ENCODE measurements at places on chromosomes 2 and 18. TPM values are rescaled to one million over a fixed set of nuclear protein-coding genes. Genes with fewer than 3 reads are reported as not detected.

DNA sequence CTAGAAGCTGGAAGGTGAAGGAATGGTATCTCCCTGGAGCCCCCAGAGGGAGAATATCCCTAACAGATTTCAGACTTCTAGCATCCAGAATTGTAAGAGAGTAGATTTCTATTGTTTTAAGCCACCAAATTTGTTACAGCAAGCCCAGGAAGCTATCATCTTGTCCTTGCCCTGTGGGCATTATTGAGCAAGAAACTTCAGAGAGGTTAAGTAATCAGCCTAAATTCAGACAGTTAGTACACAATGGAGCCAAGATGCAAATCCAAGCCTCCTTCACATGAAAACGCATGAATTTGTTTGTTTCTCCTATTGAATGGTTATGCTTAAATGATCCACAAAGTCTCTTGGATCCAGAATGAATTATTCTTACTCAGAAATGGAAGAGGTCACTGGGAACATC lies 55.2 kb upstream of the TRIB2 start:
- DNase-seq = no peak

Gene GPAT2
- polyA plus RNA-seq = 8.9 TPM

- DNase-seq = no peak
Measured at GRCh38 chr2:36486521-36487044, 111.4 kb downstream of the FEZ2 start.

DNA sequence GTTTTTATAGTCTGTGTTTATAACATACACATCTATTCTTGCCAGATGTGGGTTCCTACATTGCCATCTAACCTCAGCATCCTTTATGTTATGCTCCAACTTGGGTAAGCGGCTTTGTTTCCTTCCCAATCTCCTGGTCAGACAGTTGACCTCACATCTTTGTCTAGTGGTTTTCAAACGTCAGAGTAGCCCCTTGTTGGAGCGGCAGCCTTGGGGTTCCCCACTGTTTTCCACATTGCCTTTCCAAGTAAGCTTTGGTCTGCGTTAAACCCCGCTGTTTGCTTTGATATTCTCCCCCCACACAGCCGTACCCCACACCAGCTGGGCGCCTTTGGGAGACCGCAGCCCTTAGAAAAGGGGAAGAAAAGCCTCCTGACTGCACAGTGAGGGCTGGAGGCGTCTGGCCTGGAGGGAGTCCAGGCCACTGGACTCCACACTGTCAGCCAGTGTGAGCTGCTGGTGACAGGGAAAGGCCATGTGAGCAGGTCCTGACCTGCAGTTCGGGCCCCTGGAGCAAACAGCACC lies 83.3 kb downstream of the MALT1 start:
- DNase-seq = no peak

GRCh38 chr18:37545461-37546271 lies 19.9 kb downstream of the CELF4 start:
- DNase-seq = no peak

DNA sequence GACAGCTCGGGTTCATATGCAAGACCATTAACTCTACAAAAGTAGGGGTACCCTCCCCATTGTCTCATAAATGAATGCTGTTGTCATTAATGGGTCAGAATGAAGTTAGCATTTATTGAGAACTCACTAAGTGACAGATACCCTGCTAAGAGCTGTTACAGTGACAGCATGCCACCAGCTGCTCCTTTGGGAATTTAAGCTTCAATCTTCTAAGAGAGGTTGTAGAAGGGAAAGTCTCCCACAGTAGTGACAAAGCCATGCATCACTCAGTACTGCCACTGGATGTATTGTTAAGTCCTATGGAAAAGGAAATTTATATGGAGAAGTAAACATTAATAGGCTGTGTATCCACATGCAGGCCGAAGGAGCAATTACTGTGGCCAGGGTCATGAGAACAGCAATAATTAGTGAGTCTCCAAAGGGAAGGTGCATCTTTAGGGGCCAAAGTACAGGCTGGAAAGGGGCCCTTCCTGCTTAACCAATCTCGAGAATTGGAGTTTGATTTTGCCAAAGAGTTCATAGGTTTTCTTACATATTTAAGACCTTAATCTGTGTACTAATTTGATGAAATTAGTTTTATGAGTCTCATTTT lies 64.5 kb upstream of the FAM124B start:
- DNase-seq = no peak

Gene TNP1
- polyA plus RNA-seq = not detected

GRCh38 chr2:130827502-130828251 lies 9.0 kb upstream of the ARHGEF4 start:
- no peak for DNase-seq

- DNase-seq = no peak
Measured at GRCh38 chr18:58800582-58800981, 64.1 kb upstream of the ZNF532 start.

- no peak for DNase-seq
Measured at GRCh38 chr18:56389190-56389589, 249.2 kb downstream of the TXNL1 start.

GRCh38 chr2:16407358-16407757 lies 258.3 kb downstream of the CYRIA start:
- no peak for DNase-seq

DNA sequence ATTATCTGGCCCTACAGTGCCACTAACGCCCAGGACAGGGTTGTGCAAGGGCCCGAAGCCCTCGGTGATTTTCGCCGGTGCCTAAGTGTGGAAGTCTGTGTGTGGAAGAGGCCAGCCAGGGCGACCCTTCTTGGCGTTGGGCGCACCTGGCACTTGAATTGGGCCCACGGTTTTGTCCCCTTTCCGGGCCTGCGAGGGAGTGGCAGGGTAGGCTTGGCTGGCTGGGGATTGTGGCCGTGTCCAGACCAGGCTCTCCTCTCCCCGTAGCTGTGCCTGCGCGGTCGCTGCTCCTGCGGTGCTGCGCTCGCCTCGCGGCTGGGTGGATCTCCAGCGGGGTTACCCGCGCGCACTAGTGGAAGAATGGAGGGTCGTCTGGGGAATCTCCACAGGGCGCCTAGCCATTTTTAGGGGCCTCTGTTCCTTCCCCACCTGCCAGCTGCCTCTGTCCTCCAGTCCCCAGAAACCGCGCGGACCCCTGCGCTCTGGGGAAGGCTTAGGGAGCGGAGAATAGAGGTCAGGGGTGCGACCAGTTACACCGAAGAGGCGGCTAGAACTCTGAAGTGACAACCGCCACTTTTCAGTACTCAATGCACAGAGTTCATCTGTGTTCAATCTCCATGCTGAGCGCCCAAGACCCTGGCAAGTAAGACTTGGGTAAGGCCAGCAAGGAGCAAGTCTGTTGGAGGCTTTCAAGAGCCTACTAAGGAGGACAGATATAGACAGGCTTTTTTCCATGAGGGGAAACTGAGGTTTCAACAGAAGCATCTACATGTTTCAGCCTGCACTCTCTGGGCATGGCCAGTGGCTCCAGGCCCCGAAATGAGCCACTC lies 16.0 kb downstream of the EVX2 start:
- no peak for DNase-seq

DNA sequence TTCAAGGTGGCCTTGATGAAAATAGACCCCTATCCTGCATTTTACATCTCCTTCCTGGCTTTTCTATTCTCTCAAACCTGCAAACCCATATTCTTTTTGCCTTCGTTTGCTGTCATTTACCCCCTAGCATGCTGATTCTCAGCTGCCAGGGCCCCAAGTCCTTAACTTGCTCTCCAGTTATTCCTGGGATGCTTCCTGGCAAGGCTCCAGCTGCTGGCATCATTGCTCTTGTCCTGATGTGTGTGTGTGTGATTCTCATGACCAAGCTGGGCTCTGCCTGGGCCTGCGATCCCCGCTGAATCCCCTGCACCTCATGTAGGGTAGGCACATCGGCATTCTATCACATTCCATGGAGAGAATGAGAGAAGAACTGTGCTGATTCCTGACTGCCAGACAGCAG lies 11.9 kb downstream of the NPAS2 start:
- no peak for DNase-seq

Gene FTCDNL1
- polyA plus RNA-seq = 1.4 TPM

Gene UGT1A3
- polyA plus RNA-seq = not detected

Gene IL36G
- polyA plus RNA-seq = not detected

DNA sequence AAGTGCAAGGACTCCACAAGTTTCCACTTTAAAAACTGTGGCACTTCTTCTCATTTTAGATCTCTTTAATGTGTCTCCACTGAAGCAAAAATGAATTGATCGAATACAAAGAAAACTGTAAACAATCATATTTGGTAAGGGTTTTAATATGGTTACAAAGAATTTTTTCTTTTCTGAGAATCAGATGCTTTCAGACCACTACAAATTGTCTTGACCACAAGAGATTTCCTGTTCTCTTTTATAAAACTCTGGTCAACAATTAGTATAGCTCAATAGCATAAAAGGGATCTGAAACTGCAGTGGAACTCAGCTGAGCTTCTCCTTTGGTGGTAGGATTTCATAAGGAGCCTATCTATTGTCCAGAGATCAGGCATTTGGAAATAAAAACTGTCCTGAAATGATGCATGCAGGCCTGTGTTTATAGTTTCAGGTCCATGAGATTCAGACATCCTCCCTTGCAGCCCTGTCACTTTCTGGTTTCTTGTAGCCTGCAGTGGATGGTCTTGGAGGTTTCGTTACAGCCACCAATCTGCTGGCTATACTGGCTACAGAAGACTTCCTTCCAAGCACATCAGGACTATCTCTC lies 120.0 kb downstream of the DOCK10 start:
- no peak for DNase-seq

DNA sequence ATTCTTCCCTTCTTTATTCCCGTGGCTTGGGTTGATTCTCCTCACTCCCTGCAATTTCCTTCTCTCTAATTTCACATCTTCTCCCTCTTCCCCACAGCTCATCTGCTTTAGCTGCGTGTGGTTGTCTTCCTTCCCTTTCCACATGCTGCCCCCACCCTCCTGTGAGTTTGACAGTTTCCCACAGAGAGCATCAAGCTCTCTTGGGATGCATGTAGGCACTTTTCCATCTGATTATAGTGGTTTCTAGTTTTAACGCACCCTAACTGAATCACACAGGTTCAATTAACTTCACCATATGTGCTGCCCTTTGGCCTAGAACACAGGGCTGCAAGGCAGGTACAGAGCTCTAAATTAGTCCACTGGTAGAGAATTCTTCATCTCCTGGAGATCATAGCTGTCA lies 110.5 kb downstream of the TACR1 start:
- no peak for DNase-seq

- no peak for DNase-seq
Measured at GRCh38 chr2:5942204-5942603, 250.0 kb downstream of the SOX11 start.

GRCh38 chr2:80548469-80548868 lies 243.9 kb upstream of the LRRTM1 start:
- no peak for DNase-seq

DNA sequence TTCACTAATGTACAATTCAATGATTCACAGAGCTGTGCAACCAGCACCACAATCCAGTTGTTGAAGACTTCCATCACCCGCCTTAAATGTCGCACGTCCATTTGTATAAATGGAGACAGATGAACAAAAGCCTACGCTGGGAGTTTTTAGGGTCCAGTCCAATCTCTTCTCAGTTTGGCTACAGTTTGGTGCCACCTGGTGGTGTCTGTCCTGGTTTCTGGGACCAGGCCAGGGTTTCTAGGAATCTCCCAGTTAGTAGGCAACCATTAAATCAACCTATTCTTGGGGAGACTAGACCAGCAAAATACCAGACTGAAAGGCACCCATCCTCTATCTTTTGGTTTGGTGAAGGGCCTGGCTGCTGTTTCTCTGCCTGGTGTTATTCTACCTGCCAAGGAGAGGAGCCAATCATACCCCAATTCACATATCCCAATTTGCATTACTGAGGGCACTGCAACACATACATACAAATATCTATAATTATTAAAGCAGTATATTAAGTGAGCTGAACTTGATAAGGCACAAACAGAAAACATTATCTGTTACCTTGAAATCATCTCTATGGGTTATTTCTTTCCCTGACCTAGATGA lies 3.2 kb upstream of the DDX1 start:
- no peak for DNase-seq

- no peak for DNase-seq
Measured at GRCh38 chr2:217177720-217178119, 317.9 kb upstream of the TNP1 start.

- no peak for DNase-seq
Measured at GRCh38 chr2:76193089-76193488, 482.4 kb upstream of the GCFC2 start.

GRCh38 chr2:29322011-29322410 lies 206.8 kb downstream of the CLIP4 start:
- DNase-seq = no peak

GRCh38 chr2:236638707-236639106 lies 69.1 kb downstream of the ACKR3 start:
- no peak for DNase-seq

Gene CASP10
- polyA plus RNA-seq = 8.1 TPM

DNA sequence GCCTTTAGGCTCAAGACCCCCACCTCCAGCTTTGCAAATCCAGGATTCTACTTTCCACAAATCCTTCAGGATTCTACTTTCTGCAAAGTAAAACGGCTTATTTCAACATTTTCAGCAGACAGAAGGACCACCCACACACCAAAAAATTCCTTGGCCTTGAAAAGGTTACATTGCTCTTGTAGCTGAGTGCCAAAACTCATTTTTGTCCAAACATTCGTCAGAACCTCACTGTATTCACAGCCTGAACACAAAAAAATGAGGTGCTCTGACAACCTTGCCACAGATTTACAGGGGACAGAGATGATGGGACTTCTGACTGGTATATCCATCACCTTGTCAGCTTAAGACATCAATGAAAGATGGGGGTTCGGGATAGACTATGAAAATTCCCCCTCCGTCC lies 63.0 kb upstream of the COX7A2L start:
- DNase-seq = no peak

- no peak for DNase-seq
Measured at GRCh38 chr18:76791106-76791505, 31.3 kb upstream of the ZNF236 start.

- no peak for DNase-seq
Measured at GRCh38 chr2:101766337-101766736, 68.8 kb downstream of the MAP4K4 start.

- no peak for DNase-seq
Measured at GRCh38 chr18:59318460-59319050, at the start of gene CPLX4. Gene CPLX4 (minus strand): TSS chr18:59318649. CDS start chr18:59318462, 187 bp downstream.

Gene DSC1
- polyA plus RNA-seq = 2.1 TPM

GRCh38 chr2:53515435-53516332 lies 251.9 kb upstream of the CHAC2 start:
- DNase-seq = no peak

DNA sequence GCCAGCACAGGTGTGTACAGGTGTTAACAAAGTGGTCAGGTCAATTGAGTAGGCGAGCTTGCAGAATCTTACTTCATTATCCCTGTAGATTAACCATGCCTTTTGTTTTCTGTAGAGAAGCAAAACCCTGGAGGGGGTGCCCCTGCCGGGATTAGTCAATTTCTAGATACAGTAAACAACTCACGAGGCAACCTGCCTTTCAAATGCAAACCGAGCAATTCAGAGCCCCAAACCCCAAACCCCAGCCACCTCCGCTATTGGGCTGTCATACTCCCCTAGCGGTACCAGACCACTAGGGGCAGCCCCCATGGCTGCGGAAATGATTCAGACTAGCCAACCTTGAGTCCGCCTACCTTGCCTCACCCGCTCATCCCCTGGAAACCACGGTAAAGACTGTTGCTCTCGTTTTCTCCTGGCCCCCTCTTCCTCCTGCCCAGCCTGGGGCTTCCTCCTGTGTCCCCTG lies 61.4 kb upstream of the KIF5C start:
- DNase-seq = no peak

Gene CAD
- 27.0 TPM for polyA plus RNA-seq

GRCh38 chr2:64989982-64990614 lies 899 bp downstream of the SLC1A4 start:
- DNase-seq = no peak

- DNase-seq = no peak
Measured at GRCh38 chr2:104880076-104880475, 26.2 kb downstream of the POU3F3 start.
